ENCODE measurements at places on chromosomes 16 and 17.

DNA sequence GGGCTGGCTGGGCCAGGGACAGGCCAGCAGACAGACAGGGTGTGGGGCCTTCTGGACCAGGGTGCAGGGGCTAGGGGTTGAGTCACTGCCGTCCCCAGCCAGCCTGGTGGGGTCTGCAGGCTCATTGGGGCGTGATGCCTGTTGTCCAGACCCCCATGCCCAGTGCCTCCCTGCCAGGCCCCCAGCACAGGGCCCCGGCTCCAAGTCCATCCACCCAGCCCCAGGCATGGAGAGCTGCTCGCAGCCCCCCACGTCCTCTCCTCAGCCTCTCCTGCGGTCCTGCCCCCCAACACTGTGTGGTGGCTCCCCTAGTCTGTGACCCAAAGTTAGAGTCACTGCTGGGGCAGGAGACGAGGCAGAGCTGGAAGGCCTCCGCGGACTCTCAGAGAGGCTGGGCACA is 7.0 kb upstream of the PKMYT1 start:
- no peak for DNase-seq

GRCh38 chr17:81009136-81009535 is 17.5 kb downstream of the CHMP6 start:
- DNase-seq: no peak

DNA sequence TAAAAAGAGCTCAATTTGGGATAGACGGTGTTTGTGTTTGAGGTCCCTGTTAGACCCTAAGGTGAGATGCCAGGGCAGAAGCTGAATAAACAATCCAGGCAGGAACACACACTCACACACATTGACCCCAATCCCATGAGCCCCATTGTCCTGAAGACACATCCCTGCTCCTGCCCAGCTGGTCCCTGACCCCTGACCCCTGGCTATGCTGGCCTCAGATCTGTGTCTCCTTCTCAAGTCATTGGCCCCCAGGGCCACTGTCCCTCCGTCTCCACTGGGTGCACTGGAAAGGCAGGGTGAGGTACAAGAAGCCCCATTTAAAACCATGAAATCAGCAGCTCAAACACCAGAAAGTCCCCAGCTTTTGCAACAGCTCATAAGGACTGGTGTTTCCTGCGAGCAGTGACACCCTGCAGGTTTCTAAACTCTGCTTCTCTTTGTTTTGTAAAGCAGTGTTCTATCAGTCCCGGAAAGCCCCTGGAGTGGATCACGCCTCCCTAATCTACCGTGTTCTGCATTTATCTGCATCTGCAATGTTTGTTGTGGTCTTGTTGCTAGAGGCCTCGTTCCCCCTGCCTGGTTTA is 18.0 kb upstream of the ASGR2 start:
- no peak for DNase-seq

DNA sequence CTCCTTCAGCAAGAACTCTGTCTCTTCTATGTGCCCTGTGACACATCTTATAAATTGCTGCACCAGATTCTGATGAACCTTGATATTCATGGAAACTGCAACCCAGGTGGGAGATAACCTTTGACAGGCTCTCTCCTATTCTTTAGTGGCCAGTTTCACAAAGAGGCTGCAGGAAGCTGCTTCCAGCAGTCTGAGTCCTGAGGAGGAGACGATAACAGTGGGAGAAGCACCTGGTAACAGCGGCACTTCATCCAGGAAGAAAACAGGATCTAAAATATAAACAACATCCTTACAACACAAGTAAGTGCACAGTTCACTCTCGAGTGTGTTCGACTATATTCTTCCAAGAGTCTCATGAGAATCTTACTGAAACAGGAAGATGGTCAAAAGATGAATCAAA is 180.1 kb downstream of the MAP2K6 start:
- DNase-seq: no peak

DNA sequence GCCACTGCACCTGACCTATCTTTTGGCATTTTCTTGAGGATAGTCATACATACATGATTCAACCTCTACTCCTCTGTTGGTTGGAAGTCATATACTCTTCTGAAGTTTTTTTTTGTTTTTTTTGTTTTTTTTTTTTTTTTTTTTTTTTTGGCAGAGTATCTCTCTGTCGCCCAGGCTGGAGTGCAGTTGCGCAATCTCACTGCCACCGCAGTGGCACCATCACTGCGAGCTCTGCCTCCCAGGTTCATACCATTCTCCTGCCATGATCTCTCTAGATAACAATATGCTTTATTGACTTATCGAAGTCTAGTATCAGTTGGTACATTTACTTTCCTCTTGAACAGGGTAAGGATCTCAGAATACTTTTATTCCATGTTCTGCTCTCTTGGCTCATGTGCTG is 224.2 kb upstream of the WSCD1 start:
- no peak for DNase-seq

DNA sequence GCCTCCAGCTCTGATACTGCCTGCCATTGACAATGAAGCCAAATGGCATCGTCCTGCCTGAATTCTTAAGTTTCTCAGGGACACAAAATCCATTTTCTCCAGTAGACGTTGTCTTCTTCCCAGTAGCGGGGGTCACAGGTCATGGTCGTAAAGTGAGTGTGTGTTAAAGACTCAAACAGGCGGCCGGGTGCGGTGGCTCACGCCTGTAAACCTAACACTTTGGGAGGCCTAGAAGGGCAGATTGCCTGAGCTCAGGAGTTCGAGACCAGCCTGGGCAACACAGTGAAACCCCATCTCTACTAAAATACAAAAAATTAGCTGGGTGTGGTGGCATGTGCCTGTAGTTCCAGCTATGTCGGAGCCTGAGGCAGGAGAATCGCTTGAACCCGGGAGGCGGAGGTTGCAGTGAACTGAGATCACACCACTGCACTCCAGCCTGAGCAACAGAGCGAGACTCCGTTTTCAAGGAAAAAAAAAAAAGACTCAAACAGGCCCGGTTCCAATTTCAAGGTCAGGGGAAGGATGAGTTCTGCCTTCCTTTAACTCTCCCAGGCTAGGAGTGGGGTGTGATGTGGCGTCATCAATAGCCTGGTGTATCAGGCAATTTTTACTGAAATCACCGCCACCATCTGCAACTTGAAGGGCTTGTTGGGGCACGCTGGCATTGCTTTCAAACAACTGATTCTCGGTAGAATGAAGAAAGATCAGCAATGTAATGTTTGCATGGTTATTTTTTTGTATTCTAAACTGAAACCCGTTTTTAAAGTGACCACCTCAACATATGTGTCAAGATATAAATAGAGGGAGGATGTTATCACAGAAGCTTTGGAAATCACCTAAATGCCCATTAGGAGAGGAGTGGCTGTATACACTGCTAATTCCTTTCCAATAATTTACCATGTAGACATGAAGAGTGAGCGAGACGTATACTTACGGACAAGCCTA is 91.0 kb downstream of the WSCD1 start:
- DNase-seq: no peak

DNA sequence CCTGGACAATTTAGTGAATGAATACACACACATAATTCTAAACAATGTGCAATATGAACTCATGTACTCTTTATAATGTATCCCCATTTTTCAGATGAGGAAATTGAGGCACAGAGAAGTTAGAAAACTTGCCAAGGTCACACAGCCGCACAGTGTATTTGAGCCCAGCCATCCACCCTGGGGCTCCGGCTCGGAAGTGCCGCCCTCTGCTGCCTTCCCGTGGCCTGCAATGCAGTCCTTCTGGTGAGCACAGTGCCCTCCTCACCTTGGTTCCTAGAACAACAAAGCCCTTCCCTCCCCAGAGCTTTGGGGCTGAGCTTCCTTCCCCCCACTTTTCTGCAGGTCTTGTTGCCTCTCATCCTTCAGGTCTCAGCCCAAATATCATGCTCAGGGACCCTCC is 63.7 kb downstream of the C16orf78 start:
- DNase-seq: no peak

GRCh38 chr16:46688101-46688653 is 801 bp downstream of the VPS35 start:
- DNase-seq: no peak

- DNase-seq: no peak
Measured at GRCh38 chr16:83138976-83139690, 512.4 kb downstream of the CDH13 start.

GRCh38 chr17:78923660-78924453 is 1.3 kb downstream of the TIMP2 start:
- peak; percentile 86 for DNase-seq

- DNase-seq: peak; percentile 71
Measured at GRCh38 chr17:19867079-19867328, 732 bp downstream of the ULK2 start.

DNA sequence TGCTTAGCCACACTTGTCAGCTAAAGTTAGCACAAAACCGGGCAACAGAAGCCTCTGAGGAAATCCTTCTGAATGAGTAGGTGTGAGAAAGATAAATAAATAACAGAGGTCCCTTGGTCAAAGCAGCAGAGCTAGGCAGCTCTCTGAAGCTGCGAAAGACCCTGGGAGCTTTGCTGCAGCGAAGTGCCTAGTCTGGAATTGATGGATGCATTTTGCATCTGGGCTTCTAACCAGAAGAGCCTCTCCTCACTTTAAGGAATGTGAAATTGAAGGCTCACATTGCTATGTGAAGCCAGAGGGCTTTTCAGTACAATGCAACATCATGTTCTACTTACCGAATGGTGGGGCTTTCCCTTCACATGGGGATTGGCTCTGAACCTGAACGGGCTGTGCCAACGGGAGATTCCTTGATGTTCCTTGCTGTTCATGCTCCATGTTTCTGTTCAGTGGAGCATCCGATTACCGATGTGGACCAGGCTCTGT is 274.6 kb downstream of the HS3ST3B1 start:
- DNase-seq: no peak

DNA sequence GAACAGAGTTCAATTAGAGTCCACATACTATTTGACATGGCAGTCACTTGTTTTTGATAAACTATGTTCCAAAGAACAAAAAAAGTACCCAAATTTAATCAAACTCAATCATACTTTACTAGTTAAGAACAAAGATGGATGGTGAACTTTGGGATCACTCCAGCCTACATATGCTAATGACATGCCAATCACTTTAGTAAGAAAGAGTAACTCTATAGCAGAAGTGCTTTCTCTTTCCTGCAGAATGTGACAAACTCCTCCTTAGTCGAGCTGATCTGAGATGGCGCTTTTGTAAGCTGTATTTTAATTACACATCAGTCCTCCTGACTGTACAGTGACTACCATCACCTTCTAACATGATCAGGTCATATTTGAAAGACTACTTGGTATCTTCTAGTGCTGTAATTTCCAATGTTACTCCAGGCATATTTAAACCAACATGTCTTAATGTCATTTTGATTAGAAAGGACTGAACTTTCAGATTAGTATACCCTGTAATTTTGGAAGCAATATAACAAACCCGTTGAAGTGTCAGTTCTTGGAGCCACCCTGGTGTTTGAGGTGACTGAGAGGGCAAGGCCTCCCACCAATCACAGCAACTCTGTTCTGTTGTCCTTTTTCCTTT is 4.1 kb downstream of the NETO2 start:
- DNase-seq: no peak

GRCh38 chr17:48612854-48613691 is 2.0 kb downstream of the HOXB8 start:
- peak; percentile 65 for DNase-seq

GRCh38 chr17:83080858-83081683 is 1.7 kb downstream of the METRNL start:
- DNase-seq: no peak

DNA sequence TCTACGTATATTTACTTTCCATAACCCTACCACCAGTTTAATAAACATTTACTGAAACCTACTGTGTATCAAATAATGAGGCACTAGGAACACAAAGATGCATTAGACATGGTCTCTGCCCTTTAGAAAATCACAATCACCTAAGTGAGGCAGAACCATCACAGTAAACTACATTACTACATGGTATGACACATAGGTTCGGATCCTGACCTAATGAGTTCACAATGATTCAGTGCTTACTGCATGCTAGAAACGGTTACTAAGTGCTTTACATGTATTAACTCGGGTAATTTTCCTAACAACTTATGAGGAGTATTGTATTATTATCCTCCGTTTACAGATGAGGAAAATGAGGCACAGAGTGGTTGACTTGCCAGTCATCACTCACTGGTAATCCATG is 5.2 kb upstream of the SYNRG start:
- DNase-seq: no peak

- DNase-seq: peak; percentile 42
Measured at GRCh38 chr17:17269926-17270773, 10.9 kb downstream of the COPS3 start.

GRCh38 chr16:68786685-68787418 is 49.8 kb downstream of the CDH1 start:
- DNase-seq: no peak

DNA sequence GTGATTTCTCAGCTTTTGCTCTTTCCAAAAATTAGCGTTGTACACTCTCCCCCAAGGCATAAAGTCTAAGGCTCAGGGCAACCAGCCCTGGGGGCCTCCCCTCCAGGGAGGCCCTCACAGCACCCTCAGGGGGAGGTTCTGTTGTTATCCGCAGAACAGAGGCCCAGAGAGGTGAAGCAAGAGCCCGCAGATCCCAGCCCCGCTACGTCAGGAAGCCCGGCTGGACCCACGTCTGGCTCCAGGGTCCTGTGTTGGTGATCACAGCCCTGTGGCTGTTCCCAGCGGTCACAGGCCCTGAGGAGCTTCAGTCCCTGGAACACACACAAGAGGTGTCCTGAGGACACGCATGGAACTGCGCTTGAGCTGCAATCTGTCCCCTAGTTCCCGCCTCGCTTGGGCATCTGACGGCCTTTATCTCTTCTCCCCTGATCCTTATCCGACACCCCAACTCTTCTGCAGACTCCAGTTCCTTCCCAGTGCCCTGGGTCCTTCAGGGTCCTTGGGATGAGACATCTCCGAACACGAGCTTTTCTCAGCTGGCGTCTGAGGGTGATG is 1.1 kb upstream of the ZG16B start:
- DNase-seq: peak; percentile 52

GRCh38 chr17:2023692-2024571 is 1.2 kb downstream of the RTN4RL1 start:
- DNase-seq: peak; percentile 95

GRCh38 chr17:57387575-57387974 is 131.3 kb downstream of the MSI2 start:
- DNase-seq: no peak

- no peak for DNase-seq
Measured at GRCh38 chr17:27299384-27300049, 5.6 kb downstream of the WSB1 start.

DNA sequence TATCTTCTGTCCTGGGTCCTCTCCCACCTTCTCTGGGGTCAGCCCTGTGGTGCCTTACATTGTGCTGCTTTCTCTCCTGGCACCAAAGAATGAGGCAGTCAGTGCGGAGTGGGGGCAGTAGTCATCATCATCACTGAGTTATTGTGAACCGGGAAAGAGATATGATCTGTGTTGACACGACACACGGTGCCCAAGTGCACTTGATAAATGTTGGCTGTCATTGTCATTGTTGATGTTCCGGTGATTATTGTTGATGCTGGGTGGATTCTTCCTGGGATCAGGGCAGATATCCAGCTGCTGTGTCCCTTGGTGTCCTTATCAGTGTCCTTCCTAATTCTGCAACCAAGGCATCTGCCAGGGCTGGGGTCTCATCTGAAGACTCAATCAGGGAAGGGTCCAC is 121.7 kb downstream of the ABCC6 start:
- no peak for DNase-seq

- DNase-seq: no peak
Measured at GRCh38 chr17:2241823-2242222, 61.8 kb downstream of the SMG6 start.
